ENCODE measurements at places on chromosomes 13 and 19. TPM values are rescaled to one million over a fixed set of nuclear protein-coding genes. Genes with fewer than 3 reads are reported as not detected.

DNA sequence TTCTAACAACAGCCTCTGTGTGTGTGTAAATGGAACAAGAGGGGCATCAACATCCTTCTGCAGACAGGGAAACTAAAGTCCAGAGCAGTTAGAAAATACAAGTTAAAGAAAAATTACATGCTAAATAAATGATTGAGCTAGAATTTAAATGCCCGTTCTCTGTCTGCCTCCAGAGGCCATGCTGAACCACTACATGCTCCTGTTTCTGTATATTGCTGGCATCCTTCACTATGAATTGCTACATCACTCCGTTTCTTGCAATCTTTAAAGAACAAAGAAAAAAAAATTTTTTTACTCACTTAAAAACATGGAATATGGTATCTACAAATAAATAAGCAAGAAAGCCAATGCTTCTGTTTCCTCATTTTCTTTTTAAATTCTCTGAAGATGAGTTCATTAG lies 47.9 kb downstream of the DCT start:
- no peak for DNase-seq

DNA sequence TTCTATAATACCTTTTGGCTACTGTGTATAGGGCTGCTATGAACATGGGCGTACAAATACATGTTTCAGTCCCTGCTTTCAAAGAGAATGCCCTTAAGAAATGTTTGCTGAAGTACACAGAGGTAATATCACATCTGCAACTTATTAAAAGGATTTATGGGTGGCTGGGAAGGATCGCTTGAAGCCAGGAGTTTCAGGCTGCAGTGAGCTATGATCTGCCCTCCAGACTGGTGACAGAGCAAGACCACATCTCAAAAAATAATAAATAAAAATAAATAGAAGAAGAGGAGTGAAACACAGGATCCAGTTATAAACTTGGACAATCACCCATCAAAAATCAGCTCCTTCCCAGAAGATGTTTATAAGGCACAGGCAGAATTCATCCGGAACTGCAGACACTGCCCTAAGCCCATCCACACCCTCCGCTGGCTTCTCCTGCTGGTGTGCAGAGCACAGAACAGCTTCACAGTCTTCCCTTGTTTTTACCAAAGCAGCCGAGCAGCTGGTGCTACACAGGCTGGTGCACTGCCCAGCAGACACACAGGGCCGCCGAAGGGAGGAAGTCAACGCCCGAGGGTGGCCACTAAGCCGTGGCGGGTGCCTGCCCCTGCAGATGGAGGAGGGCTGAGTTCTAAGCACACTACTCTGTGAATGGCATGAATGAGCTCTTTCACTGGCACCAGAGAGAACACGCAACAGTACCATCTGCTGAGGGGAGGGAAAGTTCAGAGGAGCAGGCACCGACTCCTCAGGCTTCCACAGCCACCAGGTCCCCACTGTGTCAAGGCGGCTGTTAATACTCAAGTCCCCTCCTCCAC lies 44.0 kb downstream of the BRD4 start:
- no peak for DNase-seq

EHD2 gene
- total RNA-seq = 327 TPM

GRCh38 chr13:85197431-85197830 lies 601.8 kb downstream of the SLITRK6 start:
- no peak for DNase-seq

LRRC4B gene
- total RNA-seq = 1.6 TPM

DNA sequence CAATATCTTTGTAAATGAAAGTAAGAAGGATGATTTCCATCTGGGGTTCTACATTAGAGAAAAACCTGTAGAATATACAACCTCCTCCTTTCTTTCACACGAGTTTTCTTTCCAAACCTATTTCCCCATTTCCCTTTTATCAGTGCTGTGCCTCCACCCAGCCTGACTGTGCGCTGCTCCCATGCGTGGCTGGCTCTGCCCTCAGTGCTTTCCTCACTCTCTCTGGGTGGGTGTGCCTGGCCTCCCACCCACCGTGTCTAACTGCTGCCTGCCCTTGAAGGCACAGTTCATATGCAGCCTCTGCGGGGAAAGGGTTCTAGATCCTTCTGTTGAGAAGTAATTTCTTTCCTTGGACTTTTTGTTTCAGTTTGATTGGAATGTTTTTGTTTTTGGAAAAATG lies 70.7 kb downstream of the PCCA start:
- DNase-seq = no peak

TBXA2R gene
- total RNA-seq = 5.4 TPM

Measured in mesenteric fat pad (tissue), 1 donor.